Muscle of arm (tissue), 14 donors: ENCODE measurements at places on chromosomes 2 and 18. TPM values are rescaled to one million over a fixed set of nuclear protein-coding genes. Genes with fewer than 3 reads are reported as not detected.

DNA sequence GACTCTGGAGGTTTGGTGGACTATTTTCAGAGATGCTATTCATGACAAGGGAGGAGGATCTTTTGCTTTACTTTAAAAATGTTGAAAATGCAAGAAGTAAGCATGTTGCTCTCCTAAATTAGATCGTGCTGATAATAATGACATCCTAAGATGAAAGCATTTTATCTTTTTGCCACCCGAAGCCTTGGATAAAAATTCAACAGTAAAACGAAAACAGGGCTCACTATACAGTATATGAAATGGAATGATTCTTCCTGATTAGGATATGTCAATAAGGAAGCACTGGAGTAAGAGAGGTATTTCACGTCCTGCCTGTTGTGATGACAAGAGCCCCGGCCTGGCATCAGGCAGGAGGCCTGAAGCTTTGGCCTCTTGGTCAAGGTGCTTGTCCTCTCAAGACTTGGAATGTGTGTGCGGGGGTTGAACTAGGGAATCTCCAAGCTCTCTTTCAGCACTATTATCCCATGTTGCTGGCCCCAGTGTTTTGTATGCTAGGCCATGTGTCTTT lies 306.0 kb downstream of the MTX2 start:
- DNase-seq: no peak

DNA sequence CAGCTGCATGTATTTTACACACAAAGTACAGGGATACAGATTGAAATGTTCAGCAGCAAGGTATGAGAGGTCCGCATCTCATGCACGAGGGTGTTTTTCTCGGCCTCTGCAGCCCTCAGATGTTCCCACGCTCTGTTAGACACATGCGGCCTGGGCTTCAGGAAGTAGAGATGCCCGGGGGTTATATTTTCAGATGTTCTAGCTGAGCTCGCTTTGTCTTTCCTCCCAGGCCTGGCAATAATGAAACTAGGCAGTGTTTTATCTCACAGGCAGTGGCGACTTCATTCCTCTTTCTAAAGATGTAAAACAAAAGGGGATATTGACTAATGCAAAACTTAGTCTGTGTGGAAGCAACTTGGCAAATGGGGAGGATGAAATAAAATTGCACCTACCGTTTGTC lies 190.7 kb downstream of the GBX2 start:
- DNase-seq: no peak

GRCh38 chr2:124702777-124703176 lies 677.7 kb downstream of the CNTNAP5 start:
- DNase-seq: no peak

DNA sequence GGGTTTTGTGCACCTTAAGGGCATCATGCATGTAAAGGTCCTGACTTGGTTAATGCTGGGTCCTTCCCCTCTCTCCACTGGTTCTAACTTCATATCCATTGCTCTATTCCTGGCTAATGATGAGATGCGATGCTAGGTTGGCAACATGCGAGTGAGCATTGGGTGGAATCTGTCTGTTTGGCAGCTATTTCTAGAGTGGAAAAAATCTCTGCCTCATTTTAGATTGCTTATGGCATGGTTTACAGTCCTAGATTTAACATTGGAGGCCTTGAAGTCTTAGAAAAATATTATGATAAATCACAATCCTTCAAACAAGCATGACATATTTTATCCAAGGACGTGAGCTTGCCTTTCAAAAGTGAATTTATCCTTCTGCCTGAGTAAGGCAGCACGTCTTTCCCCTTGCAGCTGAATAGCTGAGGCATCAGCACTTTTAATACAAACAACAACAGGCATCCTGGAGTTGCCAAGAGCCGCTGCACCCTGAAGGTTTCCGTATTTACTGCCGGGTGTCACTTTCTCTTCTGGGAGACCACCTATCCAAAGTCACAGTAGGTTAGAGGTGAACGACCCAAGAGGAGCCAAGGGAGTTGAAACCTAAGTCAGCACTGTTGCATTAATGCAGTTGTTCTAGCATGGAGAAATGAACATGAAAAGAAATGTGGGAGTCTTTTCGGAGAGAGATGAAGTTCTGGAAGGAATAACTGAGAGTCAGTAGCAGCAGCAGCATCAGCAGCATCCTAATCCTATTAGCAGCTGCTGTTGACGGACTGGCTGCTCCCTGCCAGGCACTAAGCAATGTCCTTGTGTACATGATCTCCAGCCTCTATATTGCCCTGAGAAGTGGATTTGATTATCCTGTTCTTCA lies 78.4 kb downstream of the MAPK4 start:
- DNase-seq: no peak

DNA sequence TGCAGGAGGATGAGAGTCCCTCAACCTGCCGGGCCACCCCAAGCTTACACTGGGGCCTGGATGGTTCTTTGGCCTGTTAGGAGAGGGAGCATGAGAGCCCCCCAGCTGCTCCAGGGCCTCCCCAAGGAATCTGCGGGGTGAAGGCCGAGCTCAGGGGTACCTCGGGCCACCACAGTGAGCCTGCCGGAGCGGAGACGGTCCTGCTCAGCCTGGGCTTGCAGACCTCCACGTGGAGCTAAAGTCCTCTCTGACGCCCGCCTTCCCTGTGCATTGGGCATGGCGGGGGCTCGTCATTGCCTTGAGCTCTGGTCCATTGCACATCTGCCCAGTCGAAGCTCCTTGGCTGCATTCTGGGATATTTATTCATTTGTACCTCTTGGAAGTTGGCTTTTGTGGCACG lies 62.7 kb downstream of the ASB1 start:
- DNase-seq: no peak

DNA sequence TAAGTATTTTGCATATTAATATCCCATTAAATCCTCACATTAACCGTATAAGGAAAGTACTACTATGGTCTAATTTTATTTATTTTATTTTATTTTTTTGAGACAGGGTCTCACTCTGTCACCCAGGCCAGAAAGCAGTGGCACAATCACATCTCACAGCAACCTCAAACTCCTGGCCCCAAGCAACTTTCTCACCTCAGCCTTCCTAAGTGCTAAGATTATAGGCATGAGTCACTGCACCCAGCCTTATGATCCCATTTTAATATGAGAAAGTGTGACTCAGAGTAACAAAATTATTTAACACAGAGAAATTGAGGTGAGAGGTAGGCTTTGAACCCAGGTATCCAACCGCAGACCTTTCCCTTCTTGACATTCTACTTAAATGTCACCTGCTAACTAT lies 330.0 kb upstream of the POU3F3 start:
- DNase-seq: no peak

DNA sequence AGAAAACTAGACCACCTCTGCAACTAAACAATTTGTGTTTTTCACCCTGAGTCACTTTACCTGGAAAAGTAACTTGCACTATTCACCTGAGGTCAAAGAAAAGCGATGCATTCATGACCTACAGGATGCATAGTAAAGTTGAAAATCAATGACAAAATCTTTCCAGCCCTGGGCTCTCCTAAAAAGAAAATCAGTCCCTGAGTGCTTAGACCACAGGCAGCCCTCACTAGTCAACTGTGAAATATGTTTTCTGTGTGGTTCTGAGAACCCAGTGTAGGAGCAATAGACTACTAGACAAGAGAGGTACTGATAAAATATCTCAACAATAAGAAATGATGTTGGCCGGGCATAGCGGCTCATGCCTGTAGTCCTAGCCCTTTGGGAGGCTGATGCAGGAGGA lies 133.1 kb downstream of the TXNL1 start:
- no peak for DNase-seq

DNA sequence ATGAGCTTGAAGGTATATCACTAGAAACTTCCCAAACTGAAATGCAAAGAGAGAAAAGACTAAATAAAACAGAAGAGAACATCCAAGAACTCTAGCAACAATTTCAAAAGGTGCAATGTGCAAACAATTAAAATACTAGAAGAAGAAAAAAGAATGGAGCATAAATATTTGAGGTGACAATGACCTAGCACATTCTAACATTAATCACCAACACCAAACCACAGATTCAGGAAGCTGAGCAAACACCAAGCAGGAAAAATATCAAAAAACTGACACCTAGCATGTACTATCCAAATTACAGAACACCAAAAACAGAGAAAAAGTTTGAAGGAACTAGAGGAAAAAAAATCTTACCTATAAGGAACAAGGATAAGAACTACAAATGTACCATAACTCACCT lies 460.8 kb downstream of the IRS1 start:
- DNase-seq: no peak

- peak; percentile 84 for DNase-seq
These were observed 5.3 kb upstream of the GDF7 start for GRCh38 chr2:20661421-20662307.

GRCh38 chr2:38163006-38163405 lies 87.1 kb upstream of the CYP1B1 start:
- DNase-seq: no peak

DNA sequence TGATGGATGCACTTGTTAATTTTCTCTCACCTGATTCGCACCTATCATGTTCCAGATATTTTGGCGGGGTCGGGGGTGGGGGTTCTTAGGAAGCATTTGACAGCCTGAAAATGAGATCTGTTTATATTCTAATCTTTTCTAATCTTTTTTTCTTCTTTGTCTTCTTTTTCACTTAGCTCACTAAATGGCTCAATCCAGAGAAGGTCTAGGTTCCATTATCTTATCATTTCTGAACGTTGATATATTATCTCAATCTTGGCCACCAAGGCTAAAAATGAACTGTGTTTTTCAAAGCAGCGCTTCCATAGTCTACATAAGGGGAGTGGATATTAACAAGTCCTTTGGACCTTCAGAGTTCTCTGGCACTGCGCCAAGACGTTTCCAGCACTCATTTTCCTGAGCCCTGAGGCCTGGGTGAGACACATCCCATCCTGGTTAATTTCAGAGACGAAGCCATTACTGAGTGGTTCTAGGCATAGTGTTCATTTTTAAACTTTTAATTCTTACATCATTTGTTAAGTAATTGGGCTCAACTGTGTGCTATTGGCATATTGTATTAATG lies 229.0 kb downstream of the SOX11 start:
- no peak for DNase-seq

GRCh38 chr2:56325661-56326345 lies 142.0 kb downstream of the CCDC85A start:
- no peak for DNase-seq

DNA sequence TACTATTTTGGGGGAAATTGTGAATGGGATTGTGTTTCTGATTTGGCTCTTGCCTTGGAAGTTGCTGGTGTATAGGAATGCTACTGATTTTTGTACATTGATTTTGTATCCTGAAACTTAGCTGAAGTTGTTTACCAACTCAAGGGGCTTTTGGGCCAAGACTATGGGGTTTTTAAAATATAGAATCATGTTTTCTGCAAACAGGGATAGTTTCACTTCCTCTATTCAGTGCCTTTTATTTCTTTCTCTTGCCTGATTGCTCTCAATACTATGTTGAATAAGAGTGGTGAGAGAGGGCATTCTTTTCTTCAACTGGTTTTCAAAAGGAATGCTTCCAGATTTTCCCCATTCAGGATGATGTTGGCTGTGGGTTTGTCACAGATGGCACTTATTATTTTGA lies 1383.8 kb upstream of the ACVR2A start:
- no peak for DNase-seq

DNA sequence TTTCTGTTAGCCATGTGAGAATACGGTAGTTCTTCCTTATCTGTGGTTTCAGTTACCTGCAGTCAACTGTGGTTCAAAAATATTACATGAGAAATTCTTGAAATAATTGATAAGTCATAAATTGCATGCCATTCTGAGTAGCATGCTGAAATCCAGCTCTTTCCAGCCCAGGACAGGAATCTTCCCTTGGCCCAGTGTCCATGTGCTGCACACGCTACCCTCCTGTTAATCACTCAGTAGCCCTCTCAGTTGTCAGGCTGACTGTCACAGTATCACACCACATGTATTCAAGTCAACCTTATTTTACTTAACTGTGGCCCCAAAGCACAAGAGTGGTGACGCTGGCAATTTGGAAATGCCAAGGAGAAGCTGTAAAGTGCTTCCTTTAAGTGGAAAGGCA lies 141.1 kb downstream of the TANC1 start:
- no peak for DNase-seq

- DNase-seq: peak; percentile 25
These were observed 181.9 kb upstream of the DLGAP1 start for GRCh38 chr18:4636967-4637366.

GRCh38 chr2:62672601-62673000 lies 32.9 kb upstream of the EHBP1 start:
- DNase-seq: no peak

- DNase-seq: no peak
These were observed 416.8 kb upstream of the MYT1L start for GRCh38 chr2:2747797-2748301.

GRCh38 chr2:150431561-150432311 lies 55.7 kb downstream of the RND3 start:
- no peak for DNase-seq

- DNase-seq: no peak
These were observed 114.4 kb upstream of the COPS8 start for GRCh38 chr2:236971131-236971821.

GRCh38 chr2:70927641-70928040 lies 8.1 kb upstream of the ATP6V1B1 start:
- DNase-seq: no peak

Gene NPHP1
- 7.1 TPM for polyA plus RNA-seq

Gene DARS1
- polyA plus RNA-seq: 112 TPM

Gene CYS1
- 15.7 TPM for polyA plus RNA-seq

Gene SEMA4F
- polyA plus RNA-seq: 4.0 TPM

Gene PGAP1
- polyA plus RNA-seq: 17.8 TPM

Gene LONRF2
- 1.5 TPM for polyA plus RNA-seq

Gene MC2R
- 0.34 TPM for polyA plus RNA-seq

Gene DSG4
- not detected for polyA plus RNA-seq

Gene DCC
- 1.1 TPM for polyA plus RNA-seq
